CD14-positive monocyte (primary cell): ENCODE measurements at places on chromosomes 1 and 21.

DNA sequence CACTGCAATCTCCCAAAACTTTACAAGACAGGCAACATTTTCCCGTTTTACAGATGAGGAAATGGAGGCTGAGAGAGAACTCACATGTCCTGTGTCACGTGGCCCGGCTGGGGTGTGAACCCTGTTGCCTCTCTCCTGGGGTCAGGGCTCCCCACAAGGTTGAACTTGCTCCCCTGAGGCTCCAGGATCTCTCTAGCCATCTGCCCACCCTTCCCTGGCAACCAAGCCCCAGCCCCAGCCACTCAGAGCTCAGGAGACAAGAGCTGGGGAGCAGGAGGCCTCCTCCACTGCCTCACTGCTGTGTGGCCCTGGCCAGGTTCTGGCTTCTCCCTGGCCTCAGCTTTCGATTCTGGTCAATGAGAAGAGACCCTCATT, 11.8 kb downstream of the LAPTM5 start:
- DNase-seq = peak; percentile 44

GRCh38 chr1:50488356-50488755, 65.1 kb upstream of the DMRTA2 start:
- no peak for DNase-seq

GRCh38 chr1:37764888-37765441, at the start of gene EPHA10:
TSS of gene EPHA10 (minus strand) at chr1:37765120. CDS start at chr1:37765066, 54 bp downstream.
- DNase-seq = no peak

- no peak for DNase-seq
Measured at GRCh38 chr1:240658312-240658960, 46.5 kb upstream of the GREM2 start.

GRCh38 chr1:161013131-161013487, 7.8 kb downstream of the F11R start:
- peak; percentile 64 for DNase-seq

DNA sequence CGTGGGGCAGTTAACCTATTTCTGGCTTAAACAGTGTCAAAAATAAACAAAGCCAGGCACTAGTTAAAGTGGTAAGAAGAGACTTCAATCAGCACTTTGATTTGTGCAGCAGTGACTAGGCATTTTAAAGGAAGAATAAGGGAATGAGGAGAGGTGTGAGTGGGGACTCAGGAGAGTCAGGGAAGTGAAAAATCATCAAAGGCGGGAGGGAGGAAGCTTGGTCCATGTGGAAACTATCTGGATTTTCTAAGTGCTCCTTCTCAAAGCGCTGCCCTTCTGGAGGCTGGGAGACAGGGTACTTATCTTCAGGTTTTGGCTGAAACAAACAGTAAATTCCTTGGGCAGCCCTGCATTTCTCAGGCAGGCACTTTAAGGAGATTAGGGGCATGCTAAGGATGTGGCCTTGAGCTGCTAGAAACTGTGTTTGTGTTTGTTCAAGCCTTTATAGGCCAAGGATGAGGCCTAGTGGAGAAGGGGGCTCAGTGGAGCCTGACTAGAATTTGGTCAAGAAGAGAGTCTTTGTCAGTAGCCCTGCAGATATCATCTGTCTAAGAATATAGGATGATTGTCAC, 486.5 kb downstream of the SIPA1L2 start:
- DNase-seq = no peak

DNA sequence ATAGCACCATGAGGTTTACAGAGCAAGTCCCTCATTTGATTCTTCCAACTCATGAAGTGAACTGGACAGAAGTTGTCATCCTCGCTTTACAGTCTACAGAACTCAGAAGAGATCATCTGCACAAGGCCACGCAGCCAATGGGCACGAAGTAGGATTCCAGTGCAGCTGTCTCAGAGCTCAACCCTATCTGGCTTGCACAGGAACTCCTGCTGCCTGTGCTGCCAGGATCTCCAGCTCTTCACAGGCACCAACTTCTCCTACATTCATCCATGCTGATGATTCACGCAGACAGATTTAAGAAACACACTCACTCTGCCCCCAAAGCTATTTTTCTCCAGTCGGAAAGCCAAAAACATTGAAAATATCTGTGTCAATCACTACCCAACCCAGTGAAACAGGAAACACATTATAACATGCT, 157.0 kb downstream of the RERE start:
- peak; percentile 11 for DNase-seq

DNA sequence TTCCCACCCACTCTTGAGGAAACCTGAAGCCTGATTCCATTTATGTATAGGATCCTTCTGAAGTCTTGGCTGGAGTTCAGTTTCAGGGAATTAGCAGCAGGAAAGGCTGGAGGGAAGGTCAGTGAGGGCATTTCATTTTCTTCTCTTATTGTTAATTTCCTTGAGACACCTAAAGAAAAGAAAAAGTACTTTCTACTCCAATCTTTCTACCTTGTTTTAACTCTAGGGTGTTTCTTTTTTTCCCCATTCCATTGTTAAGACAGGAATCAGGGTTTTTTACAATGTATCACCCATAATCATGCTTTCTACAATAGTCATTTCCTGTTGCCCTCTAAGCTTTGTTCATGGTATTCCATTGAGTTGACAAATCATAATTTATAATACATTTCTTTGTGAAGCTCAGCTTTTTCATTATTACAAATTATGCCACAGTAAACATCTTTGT, 27.4 kb downstream of the SNRPE start:
- DNase-seq = no peak

- no peak for DNase-seq
Measured at GRCh38 chr1:175527773-175528172, 215.6 kb downstream of the TNR start.

DNA sequence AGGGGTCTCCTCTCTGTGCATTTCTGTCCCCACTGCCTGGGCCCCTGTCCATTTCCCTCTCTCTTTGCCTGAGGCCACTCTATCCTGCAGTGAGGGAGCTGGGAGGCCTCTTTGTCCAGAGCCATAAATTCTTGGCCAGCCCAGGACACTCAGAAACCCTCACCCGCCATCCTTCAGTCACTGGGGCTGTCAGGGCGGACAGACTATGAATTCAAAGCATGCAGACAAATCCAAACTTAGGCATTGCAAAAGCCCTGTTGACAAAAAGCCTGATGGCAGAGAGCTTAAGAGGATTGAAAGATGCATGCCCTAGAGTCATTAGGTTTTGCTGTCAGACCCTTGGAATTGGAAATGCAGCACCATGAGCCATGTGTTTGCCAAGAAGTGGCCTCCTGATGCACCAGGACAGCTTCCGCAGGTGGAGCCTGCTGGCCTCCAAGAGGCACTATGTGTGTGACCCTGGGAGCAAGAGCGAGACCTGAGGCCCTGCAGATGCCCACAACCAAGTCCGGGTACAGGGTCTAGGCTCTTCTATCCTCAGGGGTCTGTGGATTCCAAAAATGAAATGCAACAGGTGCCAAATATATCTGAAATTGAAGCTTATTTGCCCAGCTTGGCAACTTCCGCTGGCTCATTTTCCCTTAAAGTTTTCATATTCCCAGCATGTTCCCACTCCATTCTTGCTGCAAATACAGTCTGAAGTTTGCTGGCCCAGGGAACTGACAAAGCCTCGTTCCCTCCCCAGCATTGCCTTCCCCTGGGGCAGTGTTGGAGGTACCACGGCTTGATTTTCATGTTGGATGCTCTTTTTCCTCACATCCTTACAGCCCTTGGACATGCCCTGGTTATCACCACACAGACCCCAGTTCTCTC, 177.9 kb downstream of the PGBD5 start:
- DNase-seq = no peak

DNA sequence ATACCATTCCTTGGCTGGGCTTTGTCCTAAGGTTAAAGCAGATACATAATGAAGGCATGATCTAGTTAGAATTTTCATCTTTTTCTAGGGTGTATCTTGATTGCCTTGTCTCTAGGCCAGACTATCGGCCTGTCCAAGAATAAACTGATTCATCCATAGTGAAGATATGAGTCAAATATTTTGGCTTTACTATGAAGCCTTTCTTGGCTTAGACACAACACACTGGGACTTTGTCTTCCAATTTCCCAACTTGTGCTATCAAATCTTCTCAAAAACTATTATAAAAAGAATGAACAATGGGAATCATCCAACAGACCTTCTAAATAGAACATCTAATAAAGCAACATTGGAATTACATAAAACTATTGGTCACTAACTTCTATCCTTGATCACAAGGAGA, 64.8 kb downstream of the WARS2 start:
- no peak for DNase-seq

- DNase-seq = no peak
Measured at GRCh38 chr1:2865000-2865399, 63.5 kb upstream of the TTC34 start.

GRCh38 chr1:240417317-240417716, 194.6 kb downstream of the GREM2 start:
- DNase-seq = no peak

GRCh38 chr1:180266275-180267210, 36.5 kb downstream of the LHX4 start:
- DNase-seq = no peak

DNA sequence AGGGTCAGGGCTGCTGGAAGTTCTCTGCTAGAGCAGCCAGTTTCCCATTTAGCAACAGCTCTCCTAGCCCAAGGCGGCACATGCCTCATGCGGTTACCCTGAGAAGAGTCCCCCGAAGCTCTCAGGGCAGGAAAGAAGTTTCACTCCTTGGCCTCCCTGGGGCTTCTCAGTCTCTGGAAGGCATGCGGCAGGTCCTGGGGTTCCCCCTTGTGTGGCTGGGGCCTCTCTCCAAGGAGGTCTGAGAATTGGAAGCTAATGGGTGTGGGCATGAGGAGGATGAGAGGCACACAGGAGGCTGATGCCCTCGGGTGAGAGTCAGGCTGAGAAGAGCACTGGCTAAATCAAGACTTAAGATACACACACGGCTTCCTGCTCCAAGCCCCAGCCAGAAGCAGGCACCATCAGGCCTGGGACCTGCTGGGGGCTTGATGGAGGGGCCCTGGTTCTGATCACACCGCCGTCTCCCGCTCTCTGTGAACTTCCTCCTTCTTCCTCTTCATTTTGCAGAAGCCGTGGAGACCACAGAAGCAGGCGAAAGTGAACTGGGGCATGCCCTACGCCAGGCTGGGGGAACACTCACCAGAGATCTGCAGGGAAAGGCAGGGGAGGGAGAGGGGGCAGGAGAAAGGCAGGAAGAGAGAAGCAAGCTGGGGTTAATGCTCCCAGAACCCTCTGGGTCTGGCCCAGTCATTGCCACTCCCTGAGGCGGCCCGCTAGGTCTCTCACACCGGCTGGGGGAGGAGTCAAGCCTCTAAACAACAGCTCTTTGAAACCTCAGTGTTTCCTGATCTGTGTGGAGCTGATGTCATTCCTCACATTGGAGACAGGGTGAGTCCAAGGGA, 15.1 kb downstream of the BLACAT1 start:
- peak; percentile 38 for DNase-seq

DNA sequence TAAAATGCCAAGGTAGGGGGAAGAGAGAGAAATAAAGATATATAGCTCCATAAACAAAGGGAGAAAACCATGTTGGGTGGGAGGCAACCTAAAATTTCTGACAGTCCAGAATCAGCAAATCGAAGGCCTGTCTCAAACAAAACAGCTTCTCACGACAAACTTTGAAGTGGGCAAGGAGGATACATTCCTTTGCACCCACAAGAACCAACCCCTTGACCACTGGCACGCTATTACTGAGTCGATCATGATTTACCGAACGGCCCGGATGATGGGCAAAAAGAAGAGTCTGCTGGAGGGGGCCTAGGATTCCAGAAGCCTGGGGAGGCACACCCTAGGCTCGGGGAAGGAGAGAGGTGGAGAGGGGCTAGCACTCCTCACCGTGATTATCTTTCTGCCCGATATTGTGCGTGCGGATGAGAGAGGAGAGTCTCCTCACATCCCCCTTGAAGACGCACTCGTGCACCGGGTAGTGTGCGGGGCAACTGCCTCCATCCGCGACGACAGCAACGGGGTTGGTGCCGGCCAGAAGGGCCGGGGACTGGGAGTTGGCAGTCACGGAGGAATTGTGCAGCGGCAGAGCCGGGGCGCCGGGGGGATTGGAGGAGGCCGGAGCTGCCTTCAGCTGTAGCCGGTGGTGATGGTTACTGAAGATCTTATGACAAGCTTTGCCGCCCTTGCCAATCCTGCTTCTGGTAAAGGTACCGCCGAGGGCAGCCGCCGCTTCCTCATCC, 756 bp downstream of the ANKRD13C start:
- DNase-seq = peak; percentile 2

DNA sequence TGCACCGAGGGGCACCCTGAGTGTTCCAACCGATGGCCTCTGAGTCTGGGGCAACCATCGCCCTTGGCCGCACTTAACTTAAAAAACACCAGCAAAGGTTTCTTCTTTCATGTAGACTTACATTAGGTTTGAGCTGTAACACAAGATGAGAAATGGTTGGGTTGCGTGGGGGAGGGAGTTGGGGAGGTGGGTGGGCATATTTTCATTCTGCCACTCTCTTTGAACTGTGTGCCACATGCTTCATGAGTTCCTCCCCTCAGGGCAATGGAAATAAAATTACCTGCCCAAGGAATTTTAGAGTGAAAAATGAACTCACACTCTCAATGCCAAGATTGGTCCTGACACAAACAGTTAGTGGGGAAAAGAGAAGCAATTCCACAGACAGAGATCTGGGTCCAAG, 430.1 kb upstream of the USP24 start:
- DNase-seq = no peak

DNA sequence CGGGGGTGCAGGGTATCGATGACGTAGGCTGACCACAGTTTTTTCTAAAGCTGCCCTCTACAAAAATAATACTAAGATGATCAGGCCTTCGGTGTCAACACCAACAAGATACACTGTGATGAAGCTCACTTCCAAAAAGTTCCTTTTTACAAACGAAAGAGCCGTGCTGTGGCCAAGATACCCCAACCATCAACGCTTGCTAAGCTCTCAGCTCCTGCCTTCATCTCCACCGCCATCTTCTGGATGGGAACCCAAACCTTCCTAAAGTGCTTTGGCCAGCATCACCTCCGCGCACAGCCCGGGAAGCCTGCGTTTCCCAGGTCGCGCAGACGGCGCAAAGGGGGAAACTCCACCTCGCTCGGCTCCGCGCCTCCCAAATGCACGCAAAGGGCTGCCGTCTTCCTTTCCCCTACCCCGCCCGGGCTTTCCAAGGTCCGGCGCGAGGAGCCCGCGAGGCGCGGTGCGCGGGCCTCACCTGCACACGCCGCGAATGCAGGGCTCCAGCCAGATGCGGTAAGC, 541 bp downstream of the USP48 start:
- DNase-seq = peak; percentile 82

DNA sequence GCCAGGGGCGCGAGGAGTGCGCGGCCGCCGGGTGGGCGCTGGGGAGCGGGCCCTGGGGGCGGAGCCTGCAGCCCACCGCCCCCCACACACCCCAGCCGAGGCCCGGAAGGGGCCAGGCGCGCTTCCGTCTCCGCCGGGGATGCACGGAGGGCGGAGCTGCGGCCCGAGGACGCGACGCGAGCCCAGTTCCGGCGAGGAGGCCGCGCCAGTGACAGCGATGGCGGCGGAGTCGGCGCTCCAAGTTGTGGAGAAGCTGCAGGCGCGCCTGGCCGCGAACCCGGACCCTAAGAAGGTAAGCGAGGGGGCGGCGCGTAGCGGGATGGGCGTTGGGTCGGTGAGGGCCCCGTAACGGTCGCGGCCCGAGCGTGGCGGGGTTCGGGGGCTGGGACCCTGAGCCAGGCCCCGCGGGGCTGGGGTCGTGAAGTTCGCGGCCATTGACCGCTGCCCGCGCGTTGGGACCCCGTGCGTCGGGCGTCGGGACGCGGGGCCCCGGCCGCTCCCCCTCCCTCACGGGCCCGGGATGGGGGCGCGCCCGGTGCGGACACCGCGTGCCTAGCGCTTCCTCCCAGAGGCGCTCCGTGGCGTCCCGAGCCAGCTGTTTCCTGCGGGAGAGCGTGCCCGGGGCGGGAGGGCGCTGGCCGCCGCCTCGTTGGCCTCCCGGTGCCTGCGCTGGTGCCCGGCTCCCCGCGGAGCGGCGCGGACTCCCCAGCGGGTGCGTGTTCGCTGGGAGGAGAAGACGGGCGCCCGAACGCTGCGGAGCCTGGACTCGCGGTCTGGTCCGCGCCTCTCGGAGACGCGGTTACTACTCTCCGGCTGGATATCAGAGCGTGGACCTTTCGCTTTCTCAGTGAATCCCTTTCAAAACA, at the start of gene ELOA:
Gene ELOA (plus strand): TSS at position 185 of the 866 bp plus-strand sequence. CDS start 33 bp downstream, at position 218.
- DNase-seq = peak; percentile 53
